Activated CD8-positive, alpha-beta memory T cell treated with anti-CD3 and anti-CD28 coated beads for 1 hour (primary cell): ENCODE measurements at places on chromosomes 16 and 17.

DNA sequence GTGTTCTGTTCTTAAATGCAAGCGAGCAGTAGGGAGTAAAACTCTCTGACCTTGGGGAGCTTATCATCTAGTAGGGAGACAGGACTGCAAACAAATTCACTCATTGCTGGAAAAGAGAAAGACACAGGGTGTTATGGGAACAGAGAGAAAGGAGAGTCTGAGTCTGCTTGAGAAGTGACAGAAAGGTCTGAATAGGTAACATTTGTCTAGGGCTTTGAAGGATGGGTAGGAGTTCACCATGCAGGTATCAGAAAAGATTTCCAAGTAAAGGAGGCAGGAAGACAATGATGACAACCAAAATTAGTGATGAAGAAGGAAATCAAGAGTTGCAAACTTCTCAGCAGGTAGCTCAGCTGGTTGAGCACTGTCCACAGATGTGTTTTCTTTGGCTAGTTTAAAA lies 93.6 kb upstream of the GPR139 start:
- no peak for DNase-seq

DNA sequence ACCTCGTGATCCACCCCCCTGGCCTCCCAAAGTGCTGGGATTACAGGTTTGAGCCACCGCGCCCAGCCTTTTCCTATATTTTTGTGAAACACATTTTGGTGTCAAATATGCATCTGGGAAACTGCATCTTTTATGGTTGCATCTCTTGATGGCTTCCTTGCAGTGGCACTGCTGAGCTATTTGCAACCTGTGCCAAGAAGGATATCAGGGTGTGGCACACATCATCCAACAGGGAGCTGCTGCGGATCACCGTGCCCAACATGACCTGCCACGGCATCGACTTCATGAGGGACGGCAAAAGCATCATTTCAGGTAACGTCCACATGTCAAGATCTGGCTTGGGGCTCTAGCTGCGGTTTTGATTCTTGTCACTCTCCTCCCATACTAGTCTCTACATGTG lies 16.8 kb upstream of the USP43 start:
- DNase-seq, result no peak

DNA sequence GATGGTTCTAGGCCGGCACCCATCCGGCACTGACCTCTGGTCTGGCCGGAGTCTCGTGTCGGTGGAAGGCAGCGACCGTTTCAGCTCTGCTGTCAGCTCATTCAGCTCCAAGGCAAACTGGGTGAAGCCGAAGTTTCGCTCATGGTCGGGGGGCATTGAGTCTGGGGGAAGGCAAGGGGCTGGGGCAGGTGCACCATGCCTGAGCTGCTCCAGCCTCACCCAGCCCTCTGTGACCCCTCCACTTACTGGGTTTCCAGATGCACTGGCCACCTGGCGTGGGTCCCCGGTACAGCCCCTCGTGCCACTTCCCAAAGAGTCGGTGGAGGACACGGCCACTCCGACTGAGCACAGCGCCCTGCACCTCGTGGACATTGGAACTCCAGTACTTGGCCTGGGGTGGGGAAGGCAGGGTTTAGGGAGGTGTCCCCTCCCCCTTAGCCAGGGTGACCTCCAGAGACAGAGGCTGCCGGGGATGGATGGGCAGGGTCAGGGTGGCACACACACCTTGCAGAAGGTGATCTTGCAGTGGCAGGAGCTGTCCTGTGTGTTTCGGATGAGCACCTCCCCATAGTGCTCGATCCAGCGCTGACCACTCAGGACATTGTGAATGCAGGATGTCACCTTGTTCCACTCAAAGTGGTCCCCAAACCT lies 12.6 kb downstream of the OSBPL7 start:
- DNase-seq, result no peak

DNA sequence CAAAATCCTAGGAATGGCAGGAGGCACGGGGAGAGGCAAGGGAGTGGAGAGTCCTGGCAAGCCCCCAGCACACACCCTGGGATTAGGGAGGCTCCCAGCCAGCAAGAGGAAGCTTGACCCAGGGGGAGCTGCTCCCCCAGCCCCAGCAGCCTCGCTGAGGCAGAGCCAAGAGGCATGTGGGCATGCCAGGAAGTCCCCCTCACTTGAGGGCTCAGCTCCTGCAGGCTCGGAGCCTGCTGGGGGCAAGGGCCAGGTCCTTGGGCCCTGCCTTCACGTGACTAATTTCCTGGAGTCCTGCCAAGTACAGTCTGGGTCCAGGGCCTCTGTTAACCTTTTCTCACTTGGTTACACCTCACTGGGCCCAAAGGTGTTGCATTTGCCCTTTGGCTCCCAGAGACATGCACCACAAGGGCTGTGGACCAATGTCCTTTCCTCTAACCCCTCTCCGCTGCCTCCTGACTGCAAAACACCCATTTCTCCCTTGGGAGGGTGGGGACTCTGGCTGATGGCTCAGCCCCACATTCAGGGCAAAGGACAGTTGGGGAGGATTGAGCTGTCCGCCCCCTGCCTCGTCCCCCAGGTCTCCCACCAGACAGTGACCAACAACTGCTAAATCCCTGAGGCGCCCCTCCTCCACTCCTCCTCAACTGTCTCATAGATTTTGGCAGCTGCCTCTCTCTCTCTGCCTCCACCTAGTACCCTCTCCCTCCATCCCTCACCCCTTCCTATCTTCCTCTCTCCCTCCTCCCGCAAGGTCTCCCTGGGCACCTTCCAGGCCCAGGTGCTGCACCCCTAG lies 4.4 kb upstream of the SLC47A2 start:
- DNase-seq, result no peak

GRCh38 chr16:73775841-73776388 lies 520.7 kb upstream of the PSMD7 start:
- no peak for DNase-seq

- no peak for DNase-seq
Measured at GRCh38 chr17:7646457-7646856, 4.3 kb upstream of the ATP1B2 start.

GRCh38 chr16:86033016-86033474 lies 134.1 kb downstream of the IRF8 start:
- no peak for DNase-seq

GRCh38 chr17:27494192-27495091 lies 38.2 kb downstream of the KSR1 start:
- no peak for DNase-seq

DNA sequence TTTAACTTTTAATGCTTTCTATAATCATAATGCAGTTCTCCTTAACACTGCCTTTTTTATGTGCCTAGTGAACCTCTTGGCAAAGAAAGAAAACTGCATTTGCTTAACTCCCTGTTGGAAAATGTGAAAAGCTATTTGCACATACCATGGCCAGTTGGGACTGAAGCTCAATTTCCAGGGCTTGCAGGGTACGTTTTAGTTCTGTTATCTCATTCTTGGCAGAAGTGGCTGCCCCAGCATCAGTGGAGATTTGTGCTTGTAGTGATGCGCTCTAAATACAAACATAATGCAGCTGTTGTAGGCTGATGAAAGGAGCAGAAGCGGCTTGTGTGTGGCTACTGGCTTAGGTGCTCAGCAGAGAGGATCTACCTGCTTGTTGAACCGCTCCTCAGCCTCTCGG lies 3.7 kb downstream of the KRT24 start:
- no peak for DNase-seq

GRCh38 chr16:54049591-54050458 lies 236.8 kb downstream of the IRX3 start:
- DNase-seq, result no peak

- DNase-seq, result no peak
Measured at GRCh38 chr17:80832266-80832676, 159.4 kb upstream of the CHMP6 start.

GRCh38 chr16:87874639-87875427 lies 5.5 kb upstream of the SLC7A5 start:
- peak; percentile 52 for DNase-seq

- DNase-seq, result no peak
Measured at GRCh38 chr16:61892531-61892930, 143.7 kb downstream of the CDH8 start.

DNA sequence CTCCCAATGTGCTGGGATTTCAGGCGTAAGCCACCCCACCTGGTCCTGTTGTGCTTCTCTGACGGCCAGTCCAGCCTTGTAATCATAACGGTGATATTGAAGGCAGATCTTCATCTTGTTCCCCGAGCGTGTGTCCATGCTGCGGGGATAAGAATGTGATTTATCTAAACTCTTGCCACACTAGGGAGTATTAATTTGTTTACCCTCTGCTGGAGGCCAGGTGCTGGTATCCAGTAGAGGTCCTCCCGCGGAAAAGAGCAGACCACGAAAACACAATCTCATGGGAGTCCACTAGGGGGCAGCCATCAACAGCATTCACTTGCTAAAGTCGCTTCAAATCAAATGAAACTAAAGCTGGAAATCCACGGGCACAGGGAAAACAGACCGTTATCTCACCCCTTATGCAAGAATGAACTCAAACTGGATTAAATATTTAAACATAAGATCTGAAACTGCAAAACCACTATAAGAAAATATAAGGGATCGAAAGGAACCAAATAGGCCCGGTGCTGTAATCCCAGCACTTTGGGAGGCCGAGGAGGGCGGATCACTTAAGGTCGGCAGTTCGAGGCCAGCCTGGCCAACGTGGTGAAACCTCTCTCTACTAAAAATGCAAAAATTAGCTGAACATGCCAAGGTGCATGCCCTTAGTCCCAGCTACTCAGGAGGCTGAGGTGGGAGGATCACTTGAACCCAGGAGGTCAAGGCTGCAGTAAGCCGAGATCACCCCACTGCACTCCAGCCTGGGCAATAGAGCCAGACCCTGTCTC lies 22.3 kb upstream of the RBBP6 start:
- DNase-seq, result peak; percentile 42

- DNase-seq, result no peak
Measured at GRCh38 chr16:69928856-69929400, 22.2 kb upstream of the CLEC18A start.

DNA sequence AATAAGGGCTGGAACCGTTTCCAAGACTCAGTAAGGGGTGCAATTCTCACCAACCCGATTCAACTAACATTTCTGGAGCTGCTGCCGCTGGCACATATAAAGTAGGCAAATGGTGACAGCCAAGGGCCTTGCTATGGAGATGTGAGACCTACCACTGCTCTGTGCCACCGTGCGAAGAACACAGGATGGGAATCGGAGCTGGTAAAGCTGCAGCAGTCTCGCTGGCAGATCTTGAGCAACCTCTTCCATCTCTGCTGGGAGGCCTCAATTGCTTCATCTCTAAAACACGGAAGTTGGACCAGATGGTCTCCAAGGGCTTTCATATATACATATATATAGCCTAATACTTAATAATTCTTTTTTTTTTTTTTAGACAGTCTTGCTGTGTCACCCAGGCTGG lies 128.9 kb upstream of the RCVRN start:
- no peak for DNase-seq

GRCh38 chr17:77601054-77601979 lies 357.2 kb upstream of the TNRC6C start:
- no peak for DNase-seq

GRCh38 chr17:68568581-68568980 lies 32.6 kb downstream of the FAM20A start:
- DNase-seq, result no peak

- no peak for DNase-seq
Measured at GRCh38 chr17:17512866-17513265, 16.7 kb upstream of the RASD1 start.
